Stimulated activated CD4-positive, alpha-beta T cell treated with anti-CD3 and anti-CD28 coated beads, Interleukin-1b, Interleukin-23, amount 100 ng/mL, for 1 hour (primary cell): ENCODE measurements at places on chromosomes 5 and 9.

GRCh38 chr5:63690546-63690945 lies 271.7 kb downstream of the HTR1A start:
- no peak for DNase-seq

DNA sequence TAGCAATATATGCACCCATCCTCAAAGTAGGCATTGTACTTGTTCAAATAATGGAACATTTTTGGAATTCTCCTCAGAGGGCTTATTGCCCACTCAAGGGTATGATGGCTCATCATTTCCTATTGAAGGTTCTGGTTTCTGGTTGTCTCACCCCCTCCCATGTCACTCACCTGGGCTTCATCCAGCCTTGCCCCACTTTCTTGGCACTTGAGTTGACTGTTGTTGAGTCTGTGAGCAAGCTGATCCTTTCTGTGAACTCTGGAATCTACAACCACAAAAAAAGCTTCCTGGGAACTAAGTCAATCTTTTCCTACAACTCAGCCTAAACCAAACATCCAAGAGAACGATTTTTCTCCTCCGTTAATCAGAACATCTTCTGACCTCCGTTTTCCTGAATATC lies 73.9 kb upstream of the ANKH start:
- no peak for DNase-seq

DNA sequence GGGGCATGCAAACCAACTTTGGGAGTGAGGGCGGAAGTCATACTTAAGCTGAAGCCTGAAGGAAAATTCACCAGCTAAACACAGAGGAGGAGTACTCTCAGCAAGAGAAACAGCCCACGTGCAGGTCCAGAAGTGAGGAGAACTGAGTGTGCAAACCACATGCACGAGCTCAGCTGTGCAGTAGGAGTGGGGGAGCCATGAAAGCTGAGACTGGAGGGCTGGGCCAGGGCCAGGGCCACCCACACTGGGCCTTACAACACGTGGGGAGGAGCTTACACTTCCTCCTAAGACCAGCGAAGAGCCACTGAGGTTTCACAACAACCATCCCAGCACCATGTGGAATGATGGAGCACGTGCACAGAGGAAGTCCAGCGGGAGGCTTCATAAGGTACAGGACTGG lies 9.3 kb upstream of the WWC1 start:
- no peak for DNase-seq

DNA sequence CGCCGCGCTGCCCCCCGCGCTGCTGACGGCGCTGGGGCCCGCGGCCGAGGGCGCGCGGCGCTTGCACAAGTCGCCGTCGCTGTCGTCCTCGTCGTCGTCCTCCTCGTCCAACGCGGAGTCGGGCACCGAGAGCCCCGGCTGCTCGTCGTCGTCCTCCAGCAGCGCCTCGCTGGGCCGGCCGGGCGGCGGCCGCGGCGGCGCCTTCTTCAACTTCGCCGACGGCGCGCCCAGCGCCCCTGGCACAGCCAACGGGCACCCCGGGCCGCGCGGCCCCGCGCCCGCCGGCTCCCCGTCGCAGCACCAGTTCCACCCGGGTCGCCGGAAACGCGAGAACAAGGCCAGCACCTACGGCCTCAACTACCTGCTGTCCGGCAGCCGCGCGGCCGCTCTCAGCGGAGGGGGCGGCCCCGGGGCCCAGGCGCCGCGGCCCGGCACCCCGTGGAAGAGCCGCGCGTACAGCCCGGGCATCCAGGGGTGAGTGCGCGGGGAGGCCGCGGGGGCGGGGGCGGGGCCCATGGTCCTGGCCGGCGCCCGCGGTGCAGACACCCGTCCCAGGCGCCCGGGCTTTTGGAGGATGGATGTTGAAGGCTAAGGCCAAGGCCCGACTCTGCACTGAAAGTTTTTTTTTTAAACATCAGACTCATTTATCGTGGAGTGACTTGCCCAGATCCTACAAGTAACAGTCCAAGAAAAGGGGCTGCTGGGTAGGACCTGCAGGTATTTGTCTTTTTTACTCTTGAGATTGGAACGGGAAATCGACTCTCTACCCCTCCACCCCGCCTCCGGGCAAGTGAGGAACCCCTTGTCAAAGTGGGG lies 1.2 kb downstream of the TENT4A start:
- DNase-seq, result no peak

DNA sequence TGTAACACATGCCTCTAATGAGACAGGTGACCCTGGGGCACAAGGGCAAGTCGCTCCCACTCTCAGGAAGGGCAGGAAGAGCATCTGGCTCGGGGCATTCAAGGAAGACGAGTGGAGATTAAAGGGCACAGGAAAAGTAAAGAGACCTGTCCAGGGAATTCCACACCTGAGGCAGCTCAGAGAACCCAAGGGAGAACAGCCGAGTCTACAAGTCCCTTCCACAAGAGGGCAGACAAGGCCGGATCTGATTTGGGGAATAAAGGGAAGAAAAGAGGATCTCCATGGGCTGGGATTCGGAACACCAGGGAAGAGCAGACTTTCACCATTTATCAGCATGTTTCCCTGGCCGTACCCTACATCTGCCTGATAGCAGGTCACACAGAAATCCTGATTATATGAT lies 28.1 kb downstream of the GPX3 start:
- no peak for DNase-seq

DNA sequence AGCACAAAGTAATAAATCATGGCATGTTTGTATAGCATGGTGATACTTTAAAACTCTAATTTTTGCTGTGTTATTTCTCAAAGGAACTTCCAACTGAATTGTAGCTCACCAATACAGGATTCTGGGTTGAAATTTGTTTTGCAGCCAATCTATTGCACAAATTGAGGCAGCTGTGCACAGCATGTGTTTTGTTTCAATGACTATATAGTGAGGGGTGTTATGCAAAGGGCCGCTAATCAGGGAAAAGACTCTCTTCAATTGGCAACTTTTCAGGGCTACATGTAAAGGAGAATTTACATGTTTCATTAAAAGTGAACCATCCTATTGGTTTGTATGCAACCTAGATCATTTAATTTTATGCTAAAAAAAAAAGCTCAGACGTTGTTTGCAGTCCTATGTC lies 44.6 kb downstream of the PLPPR1 start:
- DNase-seq, result no peak

DNA sequence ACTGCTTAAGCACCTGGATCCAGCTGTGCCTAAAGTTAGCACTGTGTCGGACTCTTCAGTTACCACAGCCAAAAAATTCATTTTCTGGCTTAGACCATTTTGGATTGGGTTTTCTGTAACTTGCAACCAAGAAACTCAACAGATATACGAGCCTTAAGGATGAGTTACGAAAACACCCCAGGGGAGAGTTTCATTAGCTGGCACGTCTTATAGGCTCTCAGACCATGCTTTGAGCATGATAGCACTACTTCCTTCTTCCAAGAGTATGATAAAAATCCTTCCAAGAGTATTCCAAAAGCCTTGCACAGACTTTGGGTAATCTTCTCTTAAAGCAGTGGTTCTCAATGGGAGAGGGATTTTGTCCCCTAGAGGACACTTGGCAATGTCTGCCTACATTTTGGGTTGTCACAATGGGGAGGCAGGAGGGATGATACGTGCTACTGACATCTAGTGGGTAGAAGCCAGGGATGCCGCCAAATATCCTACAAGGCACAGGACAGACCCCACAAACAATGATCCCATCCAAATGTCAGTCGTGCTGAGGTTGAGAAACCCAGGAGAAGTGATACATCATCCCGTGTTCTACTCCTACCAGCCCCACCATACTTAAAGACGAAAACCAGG lies 64.8 kb downstream of the SMIM23 start:
- no peak for DNase-seq

DNA sequence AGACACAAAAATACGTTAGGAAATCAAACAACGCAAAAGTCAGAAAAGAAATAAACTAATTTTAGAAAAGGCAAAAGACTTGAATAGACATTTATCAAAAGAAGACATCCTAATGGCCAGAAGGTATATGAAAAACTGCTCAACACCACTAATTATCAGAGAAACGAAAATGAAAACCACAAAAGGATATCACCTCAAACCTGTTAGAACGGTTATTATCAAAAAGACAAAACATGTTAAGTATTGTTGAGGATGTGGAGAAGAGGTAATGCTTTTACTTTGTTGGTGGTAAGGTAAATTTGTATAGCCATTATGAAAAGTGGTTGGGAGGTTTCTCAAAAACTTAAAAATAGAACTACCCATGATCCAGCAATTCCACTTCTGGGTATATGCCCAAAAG lies 230.0 kb upstream of the RGMB start:
- DNase-seq, result no peak

GRCh38 chr9:16601991-16602390 lies 268.5 kb downstream of the BNC2 start:
- no peak for DNase-seq

DNA sequence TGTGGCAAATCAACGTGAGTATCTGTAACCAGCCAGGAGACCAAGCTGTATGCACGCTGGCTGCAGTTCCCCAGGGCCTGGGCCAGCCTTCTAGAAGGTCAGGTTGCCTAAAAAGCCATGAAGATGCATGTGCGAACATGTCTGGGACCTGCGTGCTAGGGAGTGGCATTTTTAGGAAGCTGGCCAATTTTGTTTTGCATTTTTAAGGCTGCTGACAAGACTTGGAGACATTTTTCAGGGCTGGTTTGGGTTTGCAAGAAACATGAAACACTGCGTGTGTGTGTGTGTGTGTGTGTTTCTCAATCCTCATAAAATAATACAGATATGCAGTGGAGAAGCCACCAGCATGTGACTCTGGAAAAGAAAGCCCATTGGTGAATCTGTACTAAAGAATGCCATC lies 5.1 kb downstream of the TGFBI start:
- no peak for DNase-seq

- no peak for DNase-seq
Observed at GRCh38 chr5:53820802-53821171, 260.3 kb downstream of the NDUFS4 start.

- no peak for DNase-seq
Observed at GRCh38 chr5:96601200-96601599, 61.0 kb upstream of the CAST start.
